Memory B cell (primary cell): ENCODE measurements at places on chromosomes 16 and 17.
A peak's percentile ranks its signal among the peaks of the same experiment; 100 is the strongest.

- peaks cover 5% of the 10 kb centered on the region for H3K27me3 ChIP-seq
- no peak overlapping the region for H3K4me3 ChIP-seq
- DNase-seq = no peak
- no peaks in the 10 kb centered on the region for H3K36me3 ChIP-seq
Observed at GRCh38 chr16:4918781-4919251, 18.1 kb downstream of the PPL start.

- peak overlapping the region; percentile 86 for H3K27ac ChIP-seq
- peaks cover 19% of the 10 kb centered on the region for H3K36me3 ChIP-seq
- H3K27me3 ChIP-seq = no peaks in the 10 kb centered on the region
- DNase-seq = no peak
- no peak overlapping the region for H3K4me3 ChIP-seq
- H3K4me1 ChIP-seq = peaks cover 12% of the 10 kb centered on the region
Observed at GRCh38 chr16:3767333-3767986, 50.1 kb upstream of the TRAP1 start.

GRCh38 chr17:48149787-48150463 is 42.4 kb downstream of the SNX11 start:
- H3K27me3 ChIP-seq = peaks cover 3% of the 10 kb centered on the region
- no peak overlapping the region for H3K4me3 ChIP-seq
- no peak for DNase-seq
- peaks cover 3% of the 10 kb centered on the region for H3K4me1 ChIP-seq

DNA sequence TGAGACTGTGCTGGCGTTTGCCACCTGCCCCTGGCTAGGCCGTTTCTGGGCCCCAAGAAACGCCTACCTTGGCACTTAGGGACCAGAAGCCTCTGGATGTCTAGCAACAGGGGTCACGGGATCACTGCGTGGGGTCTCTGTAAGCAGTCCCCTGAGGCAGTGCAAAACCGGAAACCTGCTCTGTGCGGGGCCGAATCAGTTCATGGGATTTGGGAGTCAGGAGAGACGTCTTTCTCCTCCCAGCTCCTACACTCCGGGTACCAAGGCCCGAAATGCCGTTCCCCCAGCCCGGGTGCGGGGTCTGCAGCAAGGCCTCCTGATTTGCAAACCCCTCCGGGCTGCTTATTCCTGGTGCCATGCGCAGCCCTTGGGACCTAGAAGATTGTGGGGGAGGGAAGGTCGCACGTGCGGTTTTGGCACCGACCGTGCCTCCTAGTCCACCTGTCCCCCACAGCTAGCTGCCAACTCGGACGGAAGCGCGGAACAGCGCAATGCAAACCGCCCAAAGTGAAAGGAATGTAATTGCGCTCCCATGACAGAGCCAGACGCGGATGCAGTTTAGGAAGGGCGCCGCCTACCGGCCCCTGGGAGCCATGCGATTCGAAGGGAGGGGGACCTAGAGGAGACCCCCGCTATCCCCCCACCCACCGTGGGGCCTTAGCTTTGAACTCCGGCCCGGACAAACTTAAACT is 6.5 kb downstream of the IRX5 start:
- peaks cover 28% of the 10 kb centered on the region for H3K27me3 ChIP-seq
- peaks cover 2% of the 10 kb centered on the region for H3K36me3 ChIP-seq
- no peaks in the 10 kb centered on the region for H3K4me1 ChIP-seq
